ENCODE measurements at places on chromosomes 13 and 19.

DNA sequence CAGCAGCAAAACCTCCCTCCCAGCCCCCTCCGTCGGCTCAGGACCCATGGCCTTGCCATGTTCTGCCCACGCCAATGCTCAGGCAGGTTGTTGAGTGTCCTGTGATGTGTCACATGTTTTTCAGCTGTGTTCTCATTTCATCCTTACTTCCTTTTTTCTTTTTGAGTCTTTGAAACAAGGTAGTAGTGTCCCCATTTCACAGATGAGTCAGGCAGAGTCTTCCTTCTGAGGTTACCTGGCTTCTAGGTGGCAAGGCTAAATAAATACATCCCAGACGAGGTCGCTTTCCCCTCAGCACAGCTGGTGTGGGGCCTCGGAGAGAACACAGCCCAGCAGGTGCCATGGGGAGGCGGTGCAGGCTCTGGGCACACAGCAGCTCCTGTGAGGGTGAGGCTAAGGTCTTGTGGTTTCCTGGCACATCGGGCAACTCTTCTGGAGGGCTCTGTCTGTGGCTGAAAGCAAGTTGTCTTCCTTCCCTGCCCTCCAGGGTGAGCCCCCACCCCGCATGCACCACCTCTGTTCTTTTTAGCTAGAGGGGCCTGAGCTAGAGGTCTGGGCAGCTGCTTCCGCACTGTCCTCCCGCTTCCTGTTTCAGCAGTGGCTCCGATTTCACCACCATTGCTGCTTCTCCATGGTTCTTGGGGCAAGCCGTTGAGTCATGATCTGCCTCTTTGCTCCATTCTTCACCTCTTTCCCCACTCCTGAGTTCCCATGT is 15.1 kb downstream of the PRAM1 start:
- peak; percentile 91 for DNase-seq

GRCh38 chr13:73759434-73759833 is 374.8 kb downstream of the KLF12 start:
- no peak for DNase-seq

DNA sequence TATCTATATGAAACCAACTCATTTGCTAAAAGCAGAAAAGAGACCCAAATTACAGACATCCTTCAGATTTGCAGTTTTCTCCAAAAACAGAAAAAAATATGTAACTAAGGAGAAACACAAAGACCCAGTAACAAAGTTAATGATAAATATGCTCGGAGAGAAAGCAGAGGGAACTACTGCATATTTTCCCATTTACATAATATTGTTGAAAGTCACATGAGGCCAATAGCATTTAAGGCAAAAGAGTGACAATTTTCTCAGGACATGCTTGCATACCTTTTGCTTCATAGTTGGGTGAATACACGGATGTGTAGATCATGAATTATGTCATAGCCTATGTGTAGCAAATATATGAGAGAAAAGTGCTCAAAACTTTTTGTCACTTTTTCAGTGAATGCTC is 310.3 kb downstream of the EFNB2 start:
- no peak for DNase-seq

GRCh38 chr13:109941951-109942350 is 155.6 kb upstream of the IRS2 start:
- no peak for DNase-seq

GRCh38 chr19:41369769-41370168 is 5.8 kb upstream of the B9D2 start:
- peak; percentile 18 for DNase-seq

- DNase-seq: peak; percentile 94
Measured at GRCh38 chr19:14683439-14683838, 6.4 kb upstream of the ZNF333 start.

- DNase-seq: no peak
Measured at GRCh38 chr19:20321139-20321763, 154.2 kb downstream of the ZNF486 start.

DNA sequence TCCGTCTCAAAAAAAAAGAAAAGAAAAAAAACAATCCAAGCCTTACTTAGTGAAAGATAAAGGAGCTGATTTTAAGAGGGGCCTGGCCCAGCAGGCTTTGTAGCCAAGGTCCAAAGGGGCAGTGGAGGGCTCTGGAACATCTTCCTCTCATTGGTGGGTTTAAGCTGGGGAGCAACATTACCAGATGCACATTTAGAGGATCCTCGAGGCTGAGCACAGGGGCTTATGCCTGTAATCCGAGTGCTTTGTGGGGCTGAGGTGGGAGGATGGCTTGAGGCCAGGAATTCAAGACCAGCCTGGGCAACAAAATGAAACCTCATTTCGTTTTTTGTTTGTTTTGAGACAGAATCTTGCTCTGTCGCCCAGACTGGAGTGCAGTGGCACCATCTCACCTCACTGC is 8.0 kb upstream of the TMEM160 start:
- no peak for DNase-seq

DNA sequence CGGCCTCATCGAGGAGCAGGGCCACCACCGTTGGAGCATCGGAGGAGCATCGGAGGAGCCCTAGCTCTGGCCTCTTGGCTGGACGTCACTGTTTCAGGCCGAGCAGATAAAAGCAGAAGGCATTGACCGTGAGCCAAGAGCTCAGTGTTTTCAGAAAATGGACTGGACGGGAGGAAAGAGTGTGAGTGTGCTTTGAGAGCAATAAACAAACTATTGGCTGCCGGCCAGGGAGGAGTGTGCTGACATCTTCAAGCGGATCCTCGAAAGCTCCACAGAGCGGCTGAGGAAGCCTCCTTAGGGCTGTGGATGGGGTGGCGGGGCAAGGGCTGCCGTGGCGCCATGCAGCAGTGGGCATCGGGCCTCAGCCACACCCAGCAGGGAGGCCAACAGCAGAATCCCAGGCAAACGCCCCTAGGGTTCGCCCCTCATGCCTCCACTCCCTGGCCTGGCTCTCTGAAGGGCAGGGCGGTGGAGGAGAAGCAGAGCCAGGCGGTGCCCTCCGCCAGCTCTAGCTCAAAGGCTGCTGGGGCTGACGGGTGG is 41.8 kb downstream of the IRS2 start:
- no peak for DNase-seq

DNA sequence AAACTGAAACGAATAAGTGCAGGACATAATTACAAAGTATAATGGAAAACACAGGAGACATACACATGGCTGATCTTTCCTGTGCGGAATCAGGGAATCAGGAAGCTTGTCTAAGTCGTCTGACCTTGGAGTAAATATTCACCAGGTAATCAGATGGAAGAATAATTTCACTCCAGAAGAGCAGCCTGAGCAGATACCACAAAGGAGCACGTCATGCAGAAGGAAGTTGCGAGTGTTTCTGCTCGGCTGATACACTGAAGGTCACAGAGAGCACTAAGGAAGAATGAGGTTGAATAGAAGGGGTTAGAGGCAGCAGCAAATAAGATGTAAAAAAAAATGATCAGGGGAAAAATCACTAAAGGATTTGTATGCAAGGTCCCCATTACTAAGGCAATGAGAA is 122.3 kb upstream of the GPC6 start:
- no peak for DNase-seq

GRCh38 chr13:31477961-31478360 is 261.4 kb upstream of the RXFP2 start:
- DNase-seq: no peak

DNA sequence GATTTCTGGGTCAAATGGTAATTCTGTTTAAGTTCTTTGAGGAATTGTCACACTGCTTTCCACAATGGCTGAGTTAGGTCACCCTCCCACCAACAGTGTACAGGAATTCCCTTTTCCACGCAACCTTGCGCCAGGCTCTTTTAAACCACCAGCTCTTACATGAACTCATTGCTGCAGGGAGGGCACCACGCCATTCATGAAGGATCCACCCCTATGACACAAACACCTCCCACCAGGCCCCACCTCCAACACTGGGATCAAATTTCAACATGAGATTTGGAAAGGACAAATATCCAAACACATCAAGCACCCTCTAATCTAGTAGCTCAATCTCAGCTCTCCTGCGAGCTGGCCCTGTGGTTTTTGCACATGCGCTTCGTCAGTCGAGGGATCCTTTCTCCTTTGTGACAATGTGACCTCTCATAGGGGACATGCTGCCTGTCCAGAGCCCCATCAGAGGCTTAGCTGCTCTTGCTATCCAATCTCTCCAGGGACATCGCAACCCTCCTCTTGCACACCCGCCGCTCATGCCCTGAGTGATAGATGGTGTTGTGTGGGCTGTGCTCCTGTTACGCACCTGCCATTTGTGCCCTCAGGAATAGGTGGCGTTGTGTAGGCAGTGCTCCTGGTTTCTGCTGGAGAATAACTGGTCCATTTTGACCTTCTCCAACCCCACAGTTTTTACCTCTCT is 328.0 kb downstream of the UQCRFS1 start:
- DNase-seq: no peak

GRCh38 chr13:105847527-105848291 is 687.8 kb downstream of the EFNB2 start:
- DNase-seq: no peak

GRCh38 chr13:42607546-42607945 is 33.6 kb downstream of the TNFSF11 start:
- DNase-seq: no peak

- no peak for DNase-seq
Measured at GRCh38 chr13:72556945-72557344, 170.5 kb downstream of the MZT1 start.

DNA sequence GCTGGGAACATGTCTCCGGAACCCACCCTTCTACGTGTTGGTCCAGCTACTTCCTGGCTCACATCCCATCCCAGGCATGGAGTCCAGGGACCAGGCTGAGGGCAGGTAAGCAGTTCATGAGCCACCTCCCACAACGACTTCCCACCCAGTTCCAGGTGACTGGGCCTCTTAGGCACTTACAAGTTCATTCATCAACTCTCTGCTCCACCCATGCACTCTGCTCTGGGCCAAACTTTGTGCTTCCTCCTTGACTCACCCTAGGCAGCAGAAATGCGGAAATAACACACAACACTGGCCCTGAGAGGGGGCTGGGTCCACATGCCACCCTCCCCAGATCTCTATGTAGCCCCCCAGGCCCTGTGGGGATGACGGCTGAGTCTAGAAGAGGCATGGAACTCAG is 20.5 kb downstream of the IQCN start:
- DNase-seq: peak; percentile 63

GRCh38 chr19:39469567-39469966 is 11.1 kb upstream of the TIMM50 start:
- DNase-seq: no peak

- no peak for DNase-seq
Measured at GRCh38 chr19:16915135-16915534, 26.3 kb downstream of the F2RL3 start.

- DNase-seq: peak; percentile 90
Measured at GRCh38 chr19:1265615-1266128, 3.5 kb upstream of the CIRBP start.

DNA sequence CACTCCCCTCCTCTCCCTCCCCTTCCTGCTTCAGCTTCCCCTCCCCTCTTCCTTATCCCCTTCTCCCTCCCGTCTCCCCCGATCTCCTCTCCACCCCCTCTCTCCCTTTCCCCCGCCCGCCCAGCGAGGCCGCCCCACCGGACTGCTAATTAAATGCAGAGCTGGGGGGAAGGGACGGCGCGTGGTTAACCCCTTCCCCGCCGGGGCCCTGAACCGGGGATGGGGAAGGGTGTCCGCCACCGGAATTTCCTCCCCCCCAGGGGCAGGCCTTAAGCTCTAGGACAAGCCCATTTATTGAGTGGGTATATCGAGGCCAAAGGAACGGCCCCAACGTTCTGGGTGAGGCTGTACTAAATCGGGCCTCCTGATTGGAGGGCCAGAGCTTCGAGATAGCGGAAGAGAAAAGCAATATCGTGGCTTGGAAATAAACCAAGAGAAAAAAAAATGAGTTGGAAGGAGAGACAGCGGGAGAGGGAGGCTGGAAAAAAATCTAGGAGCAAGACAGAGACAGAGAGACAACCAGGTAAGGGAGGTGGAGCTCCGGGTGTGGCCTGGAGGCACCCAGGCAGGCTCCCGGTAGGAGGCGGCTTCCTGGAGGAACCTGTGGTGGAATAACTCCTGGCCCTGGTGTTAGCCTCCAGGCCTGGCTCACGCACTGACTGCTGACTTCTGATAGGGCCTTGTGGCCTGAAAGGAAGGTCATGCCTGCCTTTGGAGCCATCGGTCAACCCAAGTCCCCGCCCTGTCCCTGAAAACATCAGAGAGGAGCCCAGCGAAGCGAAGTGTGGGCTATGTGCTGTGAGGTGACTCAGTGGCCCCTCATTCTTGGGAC is 11.6 kb upstream of the JUND start:
- peak; percentile 69 for DNase-seq

DNA sequence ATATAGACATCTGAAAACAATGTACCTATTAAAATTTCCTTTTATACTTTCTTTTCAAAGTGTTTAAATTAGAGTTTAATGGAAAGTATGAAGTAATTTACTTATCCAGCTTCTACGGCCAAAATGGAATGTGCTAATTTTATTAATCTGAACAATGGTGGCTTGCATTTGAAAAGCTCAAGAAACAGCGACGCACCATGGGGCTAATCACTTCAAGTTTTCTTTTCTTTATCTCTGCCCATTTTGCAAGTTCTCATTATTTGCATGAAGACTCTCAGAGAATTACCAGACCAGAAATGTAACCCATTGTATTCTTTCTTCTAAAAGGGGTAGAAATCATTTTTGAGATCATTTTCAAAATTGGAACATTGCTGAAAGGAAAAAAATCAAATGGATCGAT is 204.0 kb upstream of the STARD13 start:
- DNase-seq: no peak

DNA sequence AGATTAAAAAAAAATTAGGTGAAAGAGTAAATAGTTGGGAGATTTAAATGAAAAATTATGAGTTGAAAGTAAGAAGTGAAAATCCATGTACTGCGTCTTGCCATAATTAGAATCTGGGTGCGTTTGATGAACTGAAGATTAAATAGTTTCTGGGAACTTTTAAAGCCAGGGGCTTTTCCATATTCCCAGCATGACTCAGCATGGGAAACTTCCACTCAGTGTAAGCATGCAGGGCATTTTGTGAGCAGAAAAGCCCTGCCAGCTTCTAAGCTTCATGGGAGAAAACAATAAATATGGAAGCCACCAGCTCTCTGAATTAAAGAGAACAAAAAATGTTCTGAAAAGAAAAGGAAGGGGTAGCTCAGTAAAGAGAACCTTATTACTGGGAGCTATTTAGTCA is 62.0 kb upstream of the EDNRB start:
- DNase-seq: peak; percentile 53

GRCh38 chr13:100513987-100514670 is 74.5 kb downstream of the GGACT start:
- no peak for DNase-seq

GRCh38 chr19:31980796-31981195 is 364.6 kb upstream of the ZNF507 start:
- no peak for DNase-seq

DNA sequence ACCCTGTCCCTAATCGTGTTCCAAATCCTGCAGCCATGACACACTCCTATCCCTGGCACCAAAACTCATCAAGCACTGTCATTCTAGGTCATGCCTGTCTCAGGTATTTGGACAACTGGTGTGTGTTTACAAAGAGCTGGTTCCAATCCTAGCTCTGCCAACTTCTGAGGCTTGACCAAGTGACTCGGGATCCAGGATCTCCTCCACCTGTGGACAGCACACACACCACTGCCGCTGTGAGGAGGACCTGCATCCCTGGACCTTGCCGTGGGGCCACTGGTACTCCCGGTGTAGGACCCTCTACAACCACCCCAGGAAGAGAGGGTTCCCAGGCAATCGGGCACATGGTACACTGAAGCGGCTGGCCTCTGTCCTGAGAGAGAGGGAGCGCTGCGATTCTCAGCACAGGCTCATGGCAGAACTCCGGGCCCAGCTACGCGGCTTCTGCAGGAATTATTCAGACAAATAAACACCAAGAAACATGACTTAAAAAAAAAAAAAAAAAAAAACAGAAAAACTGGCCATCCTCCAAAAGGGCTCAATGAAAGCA is 20.4 kb downstream of the MLLT1 start:
- DNase-seq: no peak

- no peak for DNase-seq
Measured at GRCh38 chr19:5085566-5085965, 116.7 kb downstream of the KDM4B start.

All from suppressor macrophage treated with lipopolysaccharide for 1 hour (primary cell).